ENCODE measurements at places on chromosomes 6 and 20.

GRCh38 chr6:100881707-100882040 lies 545 bp upstream of the ASCC3 start:
- DNase-seq: no peak

DNA sequence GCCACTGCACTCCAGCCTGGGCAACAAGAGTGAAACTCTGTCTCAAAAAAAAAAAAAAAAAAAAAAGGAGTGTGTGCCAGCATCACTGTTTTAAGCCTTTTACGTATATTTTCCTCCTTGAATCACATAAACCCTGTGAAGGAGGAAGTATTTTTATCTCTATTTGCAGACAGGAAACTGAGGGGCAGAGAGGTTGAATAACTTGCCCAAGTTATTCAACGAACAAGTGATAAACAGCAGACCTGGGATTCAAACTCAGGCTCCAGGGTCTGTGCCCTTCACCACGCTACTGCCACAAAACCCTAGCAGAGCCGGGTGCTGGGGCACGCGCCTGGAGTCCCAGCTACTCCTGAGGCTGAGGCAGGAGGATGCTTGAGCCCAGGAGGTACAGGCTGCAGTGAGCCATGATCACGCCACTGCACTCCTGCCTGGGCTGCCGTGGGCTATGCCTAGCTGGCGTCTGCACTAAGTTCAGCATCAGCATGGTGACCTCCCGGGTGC lies 9.4 kb upstream of the AVP start:
- no peak for DNase-seq

- DNase-seq: no peak
Measured at GRCh38 chr6:54598787-54599313, 247.7 kb upstream of the FAM83B start.

DNA sequence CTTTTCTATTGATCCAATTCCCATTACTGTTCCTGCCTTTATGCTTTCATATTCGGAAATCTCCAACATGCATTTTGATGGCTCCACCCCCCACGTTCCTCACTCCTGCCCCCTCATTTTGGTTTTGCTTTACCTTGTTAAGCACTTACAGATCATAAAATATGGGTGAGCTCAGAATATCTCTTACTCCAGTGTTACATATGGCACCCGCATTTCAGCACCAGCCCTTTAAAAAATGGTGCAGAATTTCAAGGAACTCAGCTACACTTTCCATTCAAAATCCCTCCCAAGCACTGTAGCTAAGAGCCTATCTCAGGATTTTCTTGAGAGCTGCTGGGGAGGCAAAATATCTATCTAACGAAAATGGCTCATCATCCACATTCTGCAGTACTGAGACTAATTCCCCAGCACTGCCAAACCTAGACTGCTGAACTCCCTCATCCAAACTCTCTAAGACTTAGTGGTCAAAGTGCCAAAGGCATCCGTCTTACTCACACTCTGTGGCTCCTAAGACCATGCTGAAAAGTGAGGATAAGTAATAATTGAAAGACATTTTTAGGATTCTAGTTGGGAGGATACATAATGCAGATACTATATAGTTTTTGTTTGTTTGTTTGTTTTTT lies 7.8 kb downstream of the SGK1 start:
- no peak for DNase-seq

DNA sequence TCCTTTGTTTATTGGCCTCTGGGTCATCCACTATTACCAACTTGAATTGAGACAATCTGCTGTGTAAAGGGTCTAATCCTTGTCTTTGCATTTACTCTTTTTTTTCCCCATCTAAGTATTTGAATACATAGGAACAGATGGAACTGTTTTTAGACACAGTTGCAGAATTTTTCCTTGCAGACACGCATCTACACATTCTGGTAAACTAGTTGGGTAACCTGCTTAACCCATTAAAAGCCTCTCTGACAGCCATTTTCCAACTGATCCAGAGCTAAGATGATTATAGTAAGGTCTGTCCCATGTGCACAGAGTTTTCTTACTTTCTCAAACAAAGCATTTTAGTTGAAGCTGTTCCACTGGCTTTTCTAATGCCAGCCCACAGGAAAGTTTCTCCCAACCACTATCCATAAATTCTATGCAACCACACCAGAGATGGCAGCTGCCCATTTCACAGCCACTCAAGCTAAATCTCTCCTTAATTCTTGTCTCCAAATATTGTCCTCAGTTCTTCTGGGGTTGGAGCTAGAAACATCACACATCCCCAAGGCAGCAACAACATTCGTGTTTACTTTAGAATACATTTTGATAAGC lies 492.1 kb downstream of the MAFB start:
- no peak for DNase-seq
